ENCODE measurements at places on chromosomes 12 and 14. TPM values are rescaled to one million over a fixed set of nuclear protein-coding genes. Genes with fewer than 3 reads are reported as not detected.

Gene GCH1
- total RNA-seq, result 5.0 TPM

Gene PYM1
- 24.9 TPM for total RNA-seq

Gene POTEM
- not detected for total RNA-seq

Gene SDS
- not detected for total RNA-seq

Gene GLT8D2
- total RNA-seq, result 1.5 TPM

Gene CD4
- not detected for total RNA-seq

Gene CLEC4E
- not detected for total RNA-seq

Gene SCFD1
- 59.9 TPM for total RNA-seq

Gene SLC8A3
- total RNA-seq, result not detected

Gene SLC39A5
- not detected for total RNA-seq

Gene SPX
- total RNA-seq, result not detected

Gene CCDC197
- total RNA-seq, result not detected

Gene ACSS3
- total RNA-seq, result 0.53 TPM

Gene KRT79
- total RNA-seq, result not detected

Gene HCAR1
- not detected for total RNA-seq

Gene NANOG
- not detected for total RNA-seq

Gene IRAK3
- 7.4 TPM for total RNA-seq

Gene TMEM132C
- total RNA-seq, result not detected

Gene PIWIL1
- not detected for total RNA-seq

Gene ZC3H10
- 8.7 TPM for total RNA-seq
